ENCODE measurements at places on chromosomes 11 and 22.

DNA sequence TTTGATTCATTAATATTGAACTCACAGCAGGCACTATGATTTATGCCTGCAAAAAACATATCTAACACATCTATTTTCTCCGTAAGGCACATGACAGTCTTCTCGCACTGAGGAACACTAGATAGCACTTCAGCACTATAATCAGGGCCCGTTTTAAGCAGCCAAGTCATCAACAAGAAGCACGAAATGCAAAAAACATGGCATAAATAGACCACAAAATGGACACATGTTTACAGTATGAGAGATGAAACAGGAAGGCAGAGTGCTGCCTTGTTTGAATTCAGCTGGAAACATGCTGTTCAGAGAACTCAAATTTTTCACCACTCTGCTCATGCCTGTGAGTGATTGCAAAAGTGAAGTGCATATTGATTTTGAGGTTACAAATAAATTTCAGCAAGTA lies 205.8 kb upstream of the PDGFD start:
- no peak for DNase-seq

- DNase-seq: no peak
Measured at GRCh38 chr11:69306821-69307220, 12.9 kb downstream of the MYEOV start.

GRCh38 chr11:60175860-60176275 lies 7.0 kb downstream of the MS4A6A start:
- no peak for DNase-seq

DNA sequence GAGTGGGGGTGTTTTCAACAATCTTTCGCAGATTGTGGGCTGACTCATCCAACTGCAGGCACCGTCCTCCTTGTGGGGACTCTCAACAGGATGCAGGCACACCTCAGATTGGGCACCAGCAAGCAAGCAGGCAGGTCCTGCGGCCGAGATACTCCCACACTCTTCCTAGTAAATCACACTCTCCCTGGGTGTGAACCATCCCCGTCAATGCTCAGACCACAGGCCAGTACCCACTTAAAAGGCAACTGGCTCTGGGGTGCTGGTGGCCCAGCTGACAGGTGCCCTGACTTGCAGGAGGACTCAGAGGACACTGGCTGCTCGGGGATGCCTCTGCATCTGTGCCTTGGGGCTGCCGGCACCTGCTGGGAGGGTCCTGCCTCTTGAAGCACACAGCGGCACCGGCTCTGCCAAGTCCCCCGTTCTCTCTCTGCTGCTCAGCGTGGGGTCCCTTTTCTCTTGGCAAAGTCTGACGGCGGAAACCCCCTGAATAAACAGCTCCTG lies 282.5 kb downstream of the CTTN start:
- DNase-seq: no peak

DNA sequence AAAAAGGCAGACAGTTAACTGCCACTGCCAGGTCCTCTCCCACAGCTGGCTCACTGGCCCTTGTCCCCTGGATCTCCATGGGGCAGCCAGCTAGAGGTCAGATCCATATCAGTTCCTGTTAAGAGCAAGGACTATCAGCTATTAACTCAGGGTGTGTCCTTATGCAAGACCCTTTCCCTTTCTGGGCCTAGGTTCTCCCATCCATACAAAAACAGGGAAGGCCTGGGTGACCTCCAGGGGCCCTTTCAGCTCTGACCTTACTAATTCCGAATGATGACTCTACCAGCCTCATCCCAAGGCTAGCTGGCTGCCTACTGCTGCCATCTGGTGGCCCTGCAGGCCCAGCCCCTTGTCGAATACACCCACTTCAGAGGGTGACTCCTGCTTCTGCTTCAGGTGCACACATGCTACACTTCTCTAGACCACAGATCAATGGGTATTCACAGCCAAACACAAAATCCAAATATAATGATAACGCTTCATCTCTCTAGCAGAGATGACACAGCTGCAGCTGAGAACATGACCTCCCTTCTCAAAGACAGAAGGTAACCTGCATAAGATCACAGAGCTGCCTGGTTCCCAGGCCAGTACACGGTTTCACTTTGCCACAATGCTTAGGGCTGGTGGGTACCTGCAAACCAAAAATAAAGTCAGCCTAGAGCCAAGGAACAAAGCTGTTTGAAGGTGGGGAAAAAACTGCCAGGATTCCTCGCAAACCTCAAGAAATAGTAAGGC lies 34.1 kb downstream of the SERGEF start:
- DNase-seq: no peak

DNA sequence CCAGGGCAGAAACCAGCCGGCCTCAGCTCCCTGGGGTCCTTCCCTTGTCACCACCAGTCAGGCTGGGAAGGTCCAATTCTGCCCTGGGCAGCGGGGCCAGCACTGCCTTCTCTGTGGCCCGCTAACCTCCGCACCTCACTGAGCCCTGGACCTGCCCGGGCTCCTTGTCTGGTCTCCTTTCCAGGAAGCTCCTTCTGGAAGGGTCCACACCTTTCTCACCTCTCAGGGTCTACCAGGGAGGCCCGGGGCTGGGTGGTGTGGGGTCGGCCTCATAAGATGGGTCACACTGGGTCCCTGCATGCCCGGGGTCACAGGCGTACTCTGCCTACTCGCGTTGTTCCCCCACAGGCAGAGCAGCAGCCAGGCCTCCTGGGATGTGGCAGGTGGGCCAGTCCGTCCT lies 69.0 kb downstream of the WNT7B start:
- no peak for DNase-seq

DNA sequence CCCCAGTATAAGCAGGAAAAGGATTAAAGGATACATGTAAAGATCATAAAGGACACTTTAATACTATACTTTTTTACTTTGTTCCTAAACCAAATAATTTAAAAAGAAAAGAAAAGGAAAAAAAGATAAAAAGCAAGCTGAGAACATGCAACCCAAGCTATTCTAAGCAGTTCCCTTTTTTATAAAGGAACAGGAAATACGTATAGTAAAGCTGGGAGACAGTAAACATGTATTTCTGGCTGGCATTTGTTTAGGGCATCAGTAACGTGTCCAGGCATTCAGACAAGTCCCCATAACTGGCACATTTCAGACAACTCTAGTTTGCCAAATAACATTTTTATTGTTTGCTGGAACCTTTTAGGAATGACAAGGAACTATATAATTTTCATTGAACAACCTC lies 24.9 kb downstream of the BCO2 start:
- DNase-seq: no peak

DNA sequence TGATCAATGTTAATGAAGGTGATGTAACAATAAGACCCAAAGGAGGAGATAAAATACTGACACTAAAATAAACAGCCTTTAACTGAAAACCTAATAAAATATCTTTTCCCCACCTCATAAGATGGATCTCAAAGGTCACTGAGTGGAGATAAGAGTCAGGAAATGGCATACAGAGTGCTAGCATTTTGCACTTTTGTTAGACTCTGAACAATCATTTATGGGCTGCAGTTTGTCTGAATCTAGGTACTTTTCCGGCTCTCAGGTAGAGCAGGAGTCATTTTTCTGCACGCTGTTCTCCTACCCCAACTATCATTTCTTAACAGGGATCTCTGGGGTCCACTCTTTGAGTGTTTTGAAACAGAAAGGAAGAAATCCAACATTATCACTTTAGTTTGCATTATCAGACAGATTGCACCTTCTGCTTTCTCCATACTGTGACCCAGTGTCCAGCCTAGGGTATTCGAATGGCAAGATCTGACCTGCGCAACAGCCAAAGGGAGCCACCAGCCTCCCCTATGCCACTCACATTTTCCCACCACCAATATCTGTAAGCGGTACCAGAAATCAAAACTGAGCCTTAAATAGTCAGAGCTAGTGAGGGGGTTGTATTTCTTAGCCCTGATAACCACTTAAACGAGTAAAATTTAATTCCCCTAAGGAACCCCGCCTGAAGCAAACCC lies 863 bp downstream of the SIAE start:
- DNase-seq: no peak

GRCh38 chr22:19042285-19043120 lies 79.7 kb downstream of the DGCR2 start:
- no peak for DNase-seq

DNA sequence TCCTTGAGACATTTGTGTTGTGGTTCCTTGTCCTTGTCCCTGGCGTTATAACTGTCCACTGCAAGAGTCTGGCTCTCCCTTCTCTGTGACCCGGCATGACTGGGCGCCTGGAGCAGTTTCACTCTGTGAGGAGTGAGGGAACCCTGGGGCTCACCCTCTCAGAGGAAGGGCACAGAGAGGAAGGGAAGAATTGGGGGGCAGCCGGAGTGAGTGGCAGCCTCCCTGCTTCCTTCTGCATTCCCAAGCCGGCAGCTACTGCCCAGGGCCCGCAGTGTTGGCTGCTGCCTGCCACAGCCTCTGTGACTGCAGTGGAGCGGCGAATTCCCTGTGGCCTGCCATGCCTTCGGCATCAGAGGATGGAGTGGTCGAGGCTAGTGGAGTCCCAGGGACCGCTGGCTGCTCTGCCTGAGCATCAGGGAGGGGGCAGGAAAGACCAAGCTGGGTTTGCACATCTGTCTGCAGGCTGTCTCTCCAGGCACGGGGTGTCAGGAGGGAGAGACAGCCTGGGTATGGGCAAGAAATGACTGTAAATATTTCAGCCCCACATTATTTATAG lies 23.0 kb downstream of the MYBPC3 start:
- DNase-seq: no peak

DNA sequence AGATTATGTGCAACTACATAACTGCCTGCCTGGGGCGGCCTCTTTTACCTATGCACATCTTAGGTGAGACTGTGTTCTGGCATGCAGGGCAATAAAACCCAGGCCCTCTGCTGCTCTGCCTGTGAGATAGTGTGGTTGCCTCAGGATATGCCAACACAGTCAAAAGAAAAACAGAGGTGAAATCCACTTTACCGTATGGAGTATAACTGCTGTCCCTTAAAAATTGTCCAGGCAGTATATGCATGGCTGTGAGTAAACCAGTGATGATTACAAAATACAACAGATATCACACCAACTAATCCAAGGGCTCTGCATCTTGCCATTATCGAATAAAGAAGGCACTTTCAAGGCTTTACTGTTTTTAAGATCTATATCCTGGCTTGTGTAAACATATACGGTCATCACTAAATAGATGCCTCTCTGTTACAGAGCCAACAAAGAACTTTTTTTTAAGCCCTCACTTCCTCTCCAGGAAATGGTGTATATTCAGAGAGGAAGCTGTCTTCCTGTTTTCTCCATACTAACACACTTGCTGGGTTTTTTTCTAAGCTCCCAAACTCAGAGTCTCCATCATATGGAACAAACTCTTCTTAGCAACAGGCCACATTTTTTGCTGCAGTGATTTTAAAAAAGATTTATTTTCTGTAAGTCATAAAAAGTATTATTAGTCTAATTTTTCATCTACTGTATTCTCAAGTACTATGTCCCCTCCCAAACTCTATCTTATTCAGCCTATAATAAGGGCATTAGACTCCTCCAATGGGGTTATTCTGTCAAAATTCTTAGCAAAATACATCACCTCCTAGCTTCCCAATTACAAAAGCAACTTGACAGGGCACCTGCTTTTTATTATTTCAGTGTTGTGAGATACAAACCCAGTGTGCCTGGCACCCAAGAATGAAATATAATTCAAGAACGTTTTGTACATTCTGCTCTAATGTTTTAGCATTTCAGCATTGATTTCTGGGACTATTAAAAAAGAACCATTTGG lies 135.2 kb downstream of the MAML2 start:
- no peak for DNase-seq

- no peak for DNase-seq
Measured at GRCh38 chr11:78893996-78894395, 319.3 kb upstream of the NARS2 start.

GRCh38 chr11:58193391-58193790 lies 4.5 kb downstream of the OR9Q2 start:
- no peak for DNase-seq

DNA sequence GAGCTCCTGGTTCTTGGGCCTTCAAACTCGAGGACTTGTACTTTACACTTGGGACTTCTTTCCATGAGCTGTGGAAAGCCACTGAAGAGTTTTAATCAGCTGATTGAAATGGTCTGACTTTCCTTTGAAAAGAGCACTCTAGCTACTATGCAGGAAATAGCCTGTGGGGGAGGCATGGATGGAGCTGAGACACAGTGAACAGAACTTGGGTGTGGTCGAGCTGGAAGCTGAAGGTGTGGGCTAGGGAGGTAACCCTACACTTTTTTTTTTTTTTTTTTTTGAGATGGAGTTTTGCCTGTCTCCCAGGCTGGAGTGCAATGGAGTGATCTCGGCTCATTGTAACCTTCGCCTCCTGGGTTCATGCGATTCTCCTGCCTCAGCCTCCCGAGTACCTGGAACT lies 17.5 kb upstream of the CAPRIN1 start:
- no peak for DNase-seq

DNA sequence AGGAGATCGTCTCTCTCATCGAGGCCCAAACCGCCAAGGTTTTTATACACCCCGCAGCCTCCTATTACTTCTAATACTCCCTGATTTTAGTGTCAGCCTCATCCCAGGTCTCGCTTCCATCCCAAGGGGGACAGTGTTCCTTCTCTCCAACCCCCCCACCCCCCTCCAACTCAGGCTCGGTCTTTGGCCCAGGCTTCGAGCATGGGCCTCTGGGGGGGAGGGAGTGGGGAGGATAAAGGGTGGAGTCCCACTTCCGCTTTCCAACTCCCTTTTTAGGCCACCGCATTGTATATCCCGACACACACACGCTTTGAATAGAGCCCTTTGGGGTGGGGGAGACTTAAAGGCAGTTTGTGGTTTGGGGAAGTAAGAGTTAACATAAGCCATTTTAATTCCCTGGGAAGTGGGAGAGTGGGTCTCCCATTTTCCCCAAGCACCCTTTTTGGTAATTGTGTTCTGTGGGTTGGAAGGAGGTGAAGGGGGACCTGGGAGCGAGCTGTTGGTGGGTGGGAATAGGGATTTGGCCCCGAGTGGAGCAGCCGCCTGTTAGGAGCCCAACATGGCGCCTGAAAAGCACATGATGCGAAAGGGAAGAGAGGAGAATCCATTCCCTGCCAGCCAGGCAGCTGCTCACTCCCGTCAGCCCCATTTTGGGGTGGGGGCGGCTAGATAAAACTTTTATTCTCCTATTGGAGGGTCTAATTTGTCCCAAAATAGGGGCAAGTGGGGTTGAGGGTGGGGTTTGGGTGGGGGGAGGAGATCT lies 844 bp downstream of the PCF11 start:
- peak; percentile 62 for DNase-seq

DNA sequence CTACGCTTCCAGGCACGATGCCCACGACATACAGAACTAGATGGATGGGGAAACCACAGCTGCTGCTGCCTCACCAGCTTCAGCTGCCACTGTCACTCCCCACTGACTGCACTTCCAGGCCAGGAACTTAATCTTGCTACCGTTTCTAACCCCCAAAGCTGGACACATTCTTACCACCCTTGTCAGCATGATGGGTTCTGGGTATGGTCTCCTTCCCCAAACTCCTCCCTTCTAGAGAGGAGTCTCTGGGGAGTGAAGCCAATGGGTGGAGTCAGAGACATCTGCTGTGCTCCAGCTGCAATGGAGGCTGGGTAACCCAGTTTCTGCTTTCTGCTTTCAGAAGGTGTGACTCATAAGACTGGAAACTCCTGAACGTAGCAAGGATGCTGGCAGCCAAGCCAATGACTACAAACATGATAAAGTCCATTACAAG lies 87.0 kb upstream of the THY1 start:
- DNase-seq: no peak

- peak; percentile 25 for DNase-seq
Measured at GRCh38 chr11:66328302-66329144, 7.7 kb downstream of the RIN1 start.
